ENCODE measurements at places on chromosomes 11 and 22. TPM values are rescaled to one million over a fixed set of nuclear protein-coding genes. Genes with fewer than 3 reads are reported as not detected.

- no peak for DNase-seq
Observed at GRCh38 chr11:71930556-71931244, 1.9 kb downstream of the RNF121 start.

DNA sequence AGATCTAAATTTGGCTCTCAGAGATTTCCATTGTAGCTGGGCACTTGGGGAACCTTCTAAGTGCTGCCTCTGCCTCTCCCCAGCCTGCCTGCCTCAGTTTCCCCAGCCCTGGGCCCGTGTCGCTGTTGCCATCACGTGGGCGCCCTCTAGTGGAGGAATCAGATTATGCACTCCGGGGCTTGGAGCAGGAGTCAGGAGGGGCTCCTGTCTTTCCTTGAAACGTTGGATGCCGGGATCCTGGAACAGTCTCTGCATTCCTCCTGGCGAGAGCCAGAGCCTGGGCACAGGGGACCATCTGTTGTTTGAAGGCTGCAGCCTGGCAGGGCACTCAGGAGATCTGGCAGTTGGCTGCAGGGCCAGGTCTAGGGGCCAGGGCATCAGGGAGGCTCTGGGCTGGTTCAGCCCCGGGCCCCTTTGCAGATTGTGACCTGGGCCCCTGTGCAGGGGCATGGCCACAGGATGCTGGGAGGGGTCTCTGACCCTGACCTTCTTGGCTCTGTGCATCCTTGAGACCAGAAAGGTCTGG, 71.6 kb downstream of the LRP5 start:
- DNase-seq = no peak

DNA sequence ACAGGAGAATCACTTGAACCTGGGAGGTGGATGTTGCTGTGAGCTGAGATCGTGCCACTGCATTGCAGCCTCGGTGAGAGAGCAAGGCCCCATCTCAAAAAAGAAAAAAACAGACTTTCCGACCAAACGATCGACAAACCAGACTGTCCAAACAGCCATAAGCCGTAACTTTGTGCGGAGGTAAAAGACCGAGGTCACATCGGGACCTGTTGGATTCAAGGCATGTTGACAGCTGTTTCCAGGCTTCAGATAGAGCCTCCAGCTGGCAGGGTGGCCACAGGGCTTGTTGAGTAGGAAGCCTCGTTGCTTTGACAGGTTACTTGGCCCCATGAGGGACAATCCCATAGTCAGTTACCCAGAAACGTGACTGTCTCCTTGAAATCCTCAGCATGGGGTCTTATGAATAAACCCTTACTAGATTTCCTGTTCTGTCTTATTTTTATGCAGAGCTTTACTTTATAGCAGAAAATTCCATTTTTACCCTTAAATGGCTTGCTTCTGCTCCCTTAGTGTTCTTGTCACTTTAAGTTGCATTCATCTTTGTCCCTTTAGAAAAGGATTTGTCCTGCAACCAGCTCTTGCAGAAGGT, 22.3 kb downstream of the PPARA start:
- DNase-seq = no peak

GRCh38 chr11:115670538-115671205, 166.5 kb upstream of the CADM1 start:
- DNase-seq = no peak

MPEG1 gene
- total RNA-seq = not detected

- DNase-seq = no peak
Observed at GRCh38 chr11:126588630-126589491, 233.4 kb downstream of the ST3GAL4 start.

LARGE2 gene
- total RNA-seq = 11.2 TPM

GRCh38 chr22:40199223-40199622, 21.5 kb downstream of the TNRC6B start:
- DNase-seq = no peak

DNA sequence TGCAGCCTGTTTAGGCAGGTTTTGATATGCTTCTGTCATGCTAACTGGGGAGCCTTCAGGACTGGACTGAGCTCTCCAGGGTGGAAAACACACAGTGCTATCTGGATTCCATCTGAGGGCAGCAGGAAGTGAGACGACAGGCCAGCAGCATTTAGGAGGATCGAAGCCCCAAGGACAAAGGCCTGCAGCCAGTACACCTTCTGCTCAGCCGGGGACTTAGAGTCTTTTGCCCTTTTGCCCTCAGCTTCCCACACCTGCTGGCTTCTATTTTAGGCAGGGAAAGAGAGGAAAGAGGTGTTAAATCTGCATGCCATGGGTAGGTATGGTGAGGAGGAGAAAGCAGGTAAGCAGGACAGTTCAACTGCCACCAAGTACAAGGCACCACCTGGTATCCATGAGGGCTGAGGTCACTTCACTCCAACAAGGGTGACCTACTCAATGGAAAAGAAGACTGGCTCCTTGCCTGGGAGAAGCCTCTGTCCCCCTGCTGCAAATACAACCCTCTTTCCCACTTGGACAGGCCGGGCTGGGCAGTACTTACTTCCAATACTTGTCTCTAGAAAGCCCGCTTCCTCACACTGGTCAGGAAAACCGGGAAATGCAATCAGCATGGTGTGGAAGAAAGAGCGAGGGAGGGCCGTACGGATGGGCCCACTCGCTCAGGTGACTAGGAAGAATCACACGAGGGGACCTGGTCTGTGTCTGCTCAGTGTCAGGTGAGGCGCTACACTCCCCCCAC, 12.3 kb downstream of the LARGE2 start:
- no peak for DNase-seq

DNA sequence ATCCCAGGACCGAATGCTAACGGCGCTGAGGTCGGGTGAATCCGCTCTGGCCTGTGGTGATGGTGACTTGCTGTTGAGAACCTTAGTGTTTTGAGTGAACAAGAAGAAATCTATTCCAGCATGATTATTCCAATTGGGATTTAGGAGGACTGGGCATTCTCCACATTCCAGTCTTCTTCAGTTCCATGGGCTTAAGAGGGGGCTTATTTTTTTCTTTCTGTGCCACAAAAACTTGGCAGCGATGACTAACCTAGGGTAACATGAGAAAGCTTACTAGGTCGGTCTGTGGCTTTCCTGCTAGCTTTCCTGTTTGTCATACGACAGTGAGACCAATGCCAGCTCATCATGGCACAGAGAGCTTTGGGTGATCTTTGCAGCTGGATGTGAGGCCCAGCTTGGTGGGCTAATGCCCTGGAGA, 62.9 kb upstream of the ATXN10 start:
- DNase-seq = peak; percentile 88

STX3 gene
- 64.0 TPM for total RNA-seq

- no peak for DNase-seq
Observed at GRCh38 chr11:12893787-12894672, 115.1 kb upstream of the RASSF10 start.

GRCh38 chr22:25363474-25363873, 144.0 kb downstream of the CRYBB2 start:
- DNase-seq = no peak

DNA sequence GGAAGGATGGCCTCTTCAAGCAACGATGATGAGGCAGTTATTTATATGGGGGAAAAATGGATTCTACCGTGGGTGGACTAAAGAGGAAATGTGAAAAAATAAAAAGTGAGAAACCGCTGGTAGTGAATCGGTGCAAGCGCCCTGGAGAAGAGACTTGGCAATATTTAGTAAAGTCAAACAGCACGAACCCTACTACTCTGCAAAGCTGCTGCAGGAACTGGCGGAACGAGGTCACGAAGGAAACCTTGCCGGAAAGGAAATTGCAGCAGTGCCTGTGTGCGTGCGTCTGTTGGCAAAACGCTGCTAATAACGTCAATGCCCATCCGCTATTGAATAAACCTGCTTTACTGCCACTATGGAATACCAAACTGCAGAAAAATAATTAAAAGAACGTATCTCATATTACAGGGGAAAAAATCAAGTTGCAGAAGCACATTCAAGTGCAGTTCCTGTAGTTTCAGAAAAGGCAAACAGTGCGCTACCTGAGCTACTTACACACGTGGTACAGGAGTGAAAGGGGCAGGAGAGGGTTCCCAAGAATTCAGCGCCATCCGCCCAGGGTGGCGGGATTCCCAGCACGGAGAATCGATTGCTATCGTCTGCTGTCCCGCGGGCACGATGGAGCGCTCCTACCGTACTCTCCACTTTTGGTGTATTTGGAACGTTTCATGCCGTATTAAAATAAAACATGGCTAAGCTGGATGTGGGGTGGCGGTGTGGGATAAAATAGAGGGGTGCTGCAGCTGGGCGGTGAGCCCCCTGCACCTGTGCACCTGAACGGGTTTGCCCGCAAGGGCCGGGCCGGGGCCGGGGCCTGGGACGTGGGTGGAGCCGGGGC, 585 bp upstream of the NADSYN1 start:
- DNase-seq = no peak
